CD8-positive, alpha-beta memory T cell (primary cell): ENCODE measurements at places on chromosomes 1 and 21.

GRCh38 chr1:113981962-113982931, 3.0 kb downstream of the OLFML3 start:
- no peaks in the 10 kb centered on the region for H3K36me3 ChIP-seq
- H3K27ac ChIP-seq: no peak overlapping the region
- H3K4me3 ChIP-seq: no peak overlapping the region
- no peaks in the 10 kb centered on the region for H3K4me1 ChIP-seq
- no peaks in the 10 kb centered on the region for H3K27me3 ChIP-seq
- no peak for DNase-seq

DNA sequence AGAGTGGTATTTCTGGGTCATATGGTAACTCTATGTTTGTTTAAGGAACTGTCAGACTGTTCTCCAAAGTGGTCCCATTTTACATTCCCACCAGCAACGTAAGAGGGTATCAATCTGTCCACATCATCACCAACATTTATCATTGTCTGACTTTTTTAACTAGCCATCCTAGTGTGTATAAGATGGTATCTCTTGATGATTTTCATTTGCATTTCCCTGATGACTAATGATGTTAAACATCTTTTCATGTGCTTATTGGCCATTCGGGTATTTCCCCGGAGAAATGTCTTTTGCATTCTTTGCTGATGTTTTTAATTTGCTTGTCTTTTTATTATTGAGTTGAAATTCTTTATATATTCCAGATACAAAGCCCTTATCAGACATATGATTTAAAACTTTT, 370.1 kb upstream of the NR5A2 start:
- no peaks in the 10 kb centered on the region for H3K27me3 ChIP-seq
- no peak for DNase-seq
- H3K4me1 ChIP-seq: no peaks in the 10 kb centered on the region
- no peak overlapping the region for H3K4me3 ChIP-seq
- no peaks in the 10 kb centered on the region for H3K36me3 ChIP-seq

DNA sequence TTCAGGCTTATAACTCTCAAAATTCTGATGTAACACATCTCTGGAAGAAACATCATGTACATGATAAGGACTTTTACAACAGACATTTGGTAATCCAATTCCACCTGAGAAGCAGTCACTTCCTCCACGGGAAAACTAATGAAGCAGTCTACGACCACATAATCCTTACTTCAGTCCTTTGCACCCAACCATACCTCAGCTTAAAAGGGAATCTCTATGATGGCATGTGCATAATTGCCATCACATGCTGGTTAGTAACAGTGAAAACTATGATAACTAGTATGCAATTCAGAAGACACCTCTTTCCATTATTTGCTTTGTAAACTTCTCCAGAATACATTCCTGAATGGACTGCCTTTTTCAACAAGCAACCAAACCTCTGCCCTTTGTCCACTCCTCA, 53.1 kb downstream of the TTC13 start:
- no peaks in the 10 kb centered on the region for H3K4me1 ChIP-seq
- no peak overlapping the region for H3K27ac ChIP-seq
- peaks cover 40% of the 10 kb centered on the region for H3K36me3 ChIP-seq
- no peaks in the 10 kb centered on the region for H3K27me3 ChIP-seq
- H3K4me3 ChIP-seq: no peak overlapping the region

GRCh38 chr1:16484501-16484835, 29.6 kb downstream of the RNU1-1 start:
- no peak overlapping the region for H3K27ac ChIP-seq
- peaks cover 4% of the 10 kb centered on the region for H3K36me3 ChIP-seq
- no peak for DNase-seq
- no peaks in the 10 kb centered on the region for H3K4me1 ChIP-seq
- H3K27me3 ChIP-seq: no peaks in the 10 kb centered on the region

- peaks cover 25% of the 10 kb centered on the region for H3K4me1 ChIP-seq
- H3K36me3 ChIP-seq: no peaks in the 10 kb centered on the region
- H3K27ac ChIP-seq: peak overlapping the region; percentile 53
- peak; percentile 49 for DNase-seq
- H3K27me3 ChIP-seq: no peaks in the 10 kb centered on the region
Measured at GRCh38 chr1:39105061-39105840, 79.1 kb downstream of the NDUFS5 start.

DNA sequence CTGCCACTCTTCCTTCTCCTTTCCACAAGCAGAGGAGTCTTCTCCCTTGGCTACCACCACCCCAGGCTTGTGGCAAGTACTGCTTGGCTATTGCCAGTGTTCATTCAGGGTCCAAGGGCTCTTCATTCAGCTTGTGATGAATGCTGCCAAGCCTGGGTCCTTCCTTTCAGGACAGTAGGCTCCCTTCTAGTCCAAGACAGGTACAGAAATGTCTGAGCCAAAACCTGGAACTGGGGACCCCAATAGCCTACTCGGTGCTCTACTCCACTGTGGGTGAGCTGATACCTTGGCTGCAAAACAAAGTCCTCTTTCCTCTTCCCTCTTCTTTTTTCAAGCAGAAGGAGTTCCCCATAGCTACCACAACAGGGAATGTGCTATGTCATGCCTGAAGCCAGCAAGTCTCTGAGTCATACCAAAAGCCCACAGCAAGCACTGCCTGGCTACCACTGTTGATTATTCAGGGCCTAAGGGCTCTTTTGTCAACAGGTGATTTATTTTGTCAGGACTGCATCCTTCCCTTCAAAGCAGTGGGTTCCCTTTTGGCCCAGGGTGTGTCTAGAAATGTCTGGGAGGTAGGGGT, 268.9 kb downstream of the HHAT start:
- DNase-seq: no peak
- no peaks in the 10 kb centered on the region for H3K27me3 ChIP-seq
- no peak overlapping the region for H3K4me3 ChIP-seq
- no peaks in the 10 kb centered on the region for H3K4me1 ChIP-seq

GRCh38 chr1:248894837-248895236, 11.2 kb upstream of the PGBD2 start:
- H3K4me1 ChIP-seq: no peaks in the 10 kb centered on the region
- no peak overlapping the region for H3K4me3 ChIP-seq
- H3K27me3 ChIP-seq: peaks cover 11% of the 10 kb centered on the region
- no peaks in the 10 kb centered on the region for H3K36me3 ChIP-seq

DNA sequence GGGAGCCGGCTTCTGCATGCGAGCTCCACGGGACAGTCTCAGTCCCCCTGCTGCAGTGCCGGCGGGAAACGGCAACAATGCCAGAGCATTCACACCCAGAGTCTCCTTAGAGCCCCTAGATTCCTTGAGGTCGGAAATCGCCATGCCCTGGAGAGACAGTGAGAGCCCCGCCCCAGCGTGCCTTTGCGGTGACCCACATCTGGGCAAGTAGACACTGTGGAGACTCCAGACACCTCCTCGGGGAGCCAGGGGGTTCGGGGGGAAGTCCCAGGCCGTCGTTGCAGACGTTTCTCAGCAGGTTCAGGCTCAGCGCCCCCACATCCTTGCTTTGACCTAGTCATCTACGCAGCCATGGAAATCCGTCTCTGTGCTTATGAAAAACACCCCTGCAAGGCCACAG, 81.3 kb upstream of the ARHGEF16 start:
- H3K27ac ChIP-seq: no peak overlapping the region
- H3K27me3 ChIP-seq: no peaks in the 10 kb centered on the region
- DNase-seq: no peak

- no peak overlapping the region for H3K4me3 ChIP-seq
- no peaks in the 10 kb centered on the region for H3K27me3 ChIP-seq
- DNase-seq: no peak
Measured at GRCh38 chr1:3257788-3258187, 188.8 kb downstream of the PRDM16 start.

GRCh38 chr1:3740042-3740441, 12.2 kb upstream of the CCDC27 start:
- H3K36me3 ChIP-seq: peaks cover 10% of the 10 kb centered on the region
- no peaks in the 10 kb centered on the region for H3K27me3 ChIP-seq
- H3K27ac ChIP-seq: no peak overlapping the region
- no peaks in the 10 kb centered on the region for H3K4me1 ChIP-seq

DNA sequence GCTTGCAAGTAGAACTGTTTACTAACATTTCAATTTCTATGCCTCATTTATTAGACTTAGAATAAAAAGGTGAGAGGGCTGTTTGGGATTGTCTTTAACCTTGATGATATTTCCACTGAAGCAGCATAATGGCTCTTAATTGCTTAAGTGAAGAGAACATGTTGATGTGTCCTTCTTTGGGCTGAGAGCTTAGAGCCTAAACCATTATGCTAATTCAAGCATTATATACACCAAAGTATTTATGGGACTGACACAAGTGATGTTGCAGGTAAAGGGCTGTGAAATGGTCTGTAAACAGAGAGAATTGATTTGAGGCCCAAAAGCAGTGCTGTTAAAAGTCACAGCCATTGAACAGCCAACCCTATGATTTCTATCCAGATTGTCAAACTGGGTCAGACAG, 113.9 kb downstream of the ATG4C start:
- no peak overlapping the region for H3K4me3 ChIP-seq
- H3K4me1 ChIP-seq: no peaks in the 10 kb centered on the region
- no peak for DNase-seq
- H3K36me3 ChIP-seq: no peaks in the 10 kb centered on the region
- no peaks in the 10 kb centered on the region for H3K27me3 ChIP-seq
- H3K27ac ChIP-seq: no peak overlapping the region
